ENCODE measurements at places on chromosomes 2 and 18.

GRCh38 chr2:38178119-38178518, 102.2 kb upstream of the CYP1B1 start:
- DNase-seq = no peak

DNA sequence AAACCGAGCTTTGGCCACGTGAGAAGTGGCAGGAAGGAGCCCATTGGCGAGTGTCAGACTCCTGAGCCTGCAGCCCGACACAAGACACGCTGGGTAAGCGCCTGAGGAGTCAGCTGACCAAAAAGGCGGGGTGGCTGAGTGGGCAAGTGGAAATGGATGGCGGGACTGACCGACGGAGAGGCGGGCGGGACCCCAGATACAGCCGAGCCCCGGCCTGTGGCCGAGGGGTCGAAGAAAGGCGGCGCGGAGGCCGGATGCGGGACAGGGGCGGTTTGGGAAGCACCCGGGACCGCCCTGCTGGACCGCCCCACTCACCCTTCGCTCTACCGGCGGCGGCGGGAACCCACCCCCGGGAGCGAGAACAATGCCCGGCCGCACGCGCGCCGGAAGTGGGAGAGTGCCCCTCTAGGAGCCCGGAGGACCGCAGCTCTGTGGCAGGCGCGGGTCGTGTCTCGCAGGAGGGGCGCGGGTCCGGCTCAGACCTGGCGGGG, 22.8 kb downstream of the ZSCAN30 start:
- peak; percentile 71 for DNase-seq

GRCh38 chr2:226652369-226652768, 147.3 kb downstream of the IRS1 start:
- DNase-seq = no peak

DNA sequence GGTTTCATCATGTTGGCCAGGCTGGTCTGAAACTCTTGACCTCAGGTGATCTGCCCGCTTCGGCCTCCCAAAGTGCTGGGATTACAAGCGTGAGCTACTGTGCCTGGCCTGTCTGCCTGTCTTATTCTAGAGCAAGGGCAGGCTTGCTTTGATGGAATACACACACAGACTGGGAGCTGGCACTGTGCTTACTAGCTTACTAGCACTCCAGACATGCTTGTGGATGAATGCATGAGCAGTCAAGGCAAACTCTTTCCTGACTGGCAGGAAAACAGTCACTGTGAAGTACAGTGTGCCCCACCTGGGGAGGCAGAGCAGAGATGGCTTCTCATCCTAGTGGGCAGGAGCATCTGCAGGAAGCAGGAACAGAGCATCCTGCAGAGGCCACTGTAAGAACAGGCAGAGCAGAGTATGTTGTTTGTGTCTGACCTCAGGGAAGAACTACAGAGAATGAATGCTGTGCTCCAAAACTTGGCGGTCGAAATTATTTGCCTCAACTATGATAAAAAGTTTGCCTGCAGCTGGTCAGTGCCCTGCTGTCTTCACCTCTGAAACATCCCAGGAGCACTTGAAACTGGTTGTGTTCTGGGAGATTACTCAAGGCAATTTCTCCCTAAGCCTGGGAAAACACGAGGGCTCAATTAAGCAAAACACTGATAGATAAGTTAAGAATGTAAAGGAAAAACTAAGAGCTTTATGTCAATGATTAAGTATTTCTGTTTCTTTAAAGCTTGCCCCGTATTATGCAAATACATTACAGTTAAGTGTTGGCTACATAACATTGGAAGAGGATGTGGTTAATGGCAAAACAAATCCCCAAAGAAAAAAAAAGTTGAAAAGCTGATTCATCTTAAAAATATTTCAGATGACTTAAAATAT, 102.4 kb downstream of the VAPA start:
- DNase-seq = no peak

- peak; percentile 75 for DNase-seq
These were observed 412 bp upstream of the NCK2 start for GRCh38 chr2:105744091-105744908.
